Activated T-cell treated with anti-CD3 and anti-CD28 coated beads, Interleukin-2, amount 50 U/mL, for 48 hours (primary cell): ENCODE measurements at places on chromosomes 1 and 21.

- no peak for DNase-seq
Observed at GRCh38 chr1:74895411-74895810, 162.5 kb downstream of the TYW3 start.

GRCh38 chr1:228527596-228527995 lies 40.4 kb downstream of the RNF187 start:
- no peak for DNase-seq

GRCh38 chr1:37701051-37701450 lies 8.7 kb downstream of the CDCA8 start:
- DNase-seq = no peak

- DNase-seq = no peak
Observed at GRCh38 chr1:154714638-154715037, 106.7 kb upstream of the ADAR start.

DNA sequence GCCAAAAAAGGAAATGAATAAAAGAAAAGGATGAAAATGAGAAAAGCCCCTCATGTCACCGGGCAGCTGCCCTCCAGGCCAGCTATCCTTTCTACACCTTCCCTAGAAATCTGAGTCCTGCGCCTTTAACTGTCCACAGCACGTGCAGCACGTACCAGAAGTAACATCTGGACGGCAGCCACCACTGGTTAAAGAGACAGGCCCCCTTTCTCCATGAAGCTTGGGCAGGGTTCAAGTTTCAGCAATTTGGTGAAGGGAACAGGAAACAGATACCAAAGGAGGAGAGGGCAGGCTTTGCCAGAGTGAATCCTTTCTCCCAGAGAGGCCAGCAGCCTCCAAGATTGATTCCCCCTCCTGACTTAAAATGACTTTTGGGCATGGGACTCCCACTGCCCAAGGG lies 3.6 kb upstream of the KIAA2013 start:
- no peak for DNase-seq

DNA sequence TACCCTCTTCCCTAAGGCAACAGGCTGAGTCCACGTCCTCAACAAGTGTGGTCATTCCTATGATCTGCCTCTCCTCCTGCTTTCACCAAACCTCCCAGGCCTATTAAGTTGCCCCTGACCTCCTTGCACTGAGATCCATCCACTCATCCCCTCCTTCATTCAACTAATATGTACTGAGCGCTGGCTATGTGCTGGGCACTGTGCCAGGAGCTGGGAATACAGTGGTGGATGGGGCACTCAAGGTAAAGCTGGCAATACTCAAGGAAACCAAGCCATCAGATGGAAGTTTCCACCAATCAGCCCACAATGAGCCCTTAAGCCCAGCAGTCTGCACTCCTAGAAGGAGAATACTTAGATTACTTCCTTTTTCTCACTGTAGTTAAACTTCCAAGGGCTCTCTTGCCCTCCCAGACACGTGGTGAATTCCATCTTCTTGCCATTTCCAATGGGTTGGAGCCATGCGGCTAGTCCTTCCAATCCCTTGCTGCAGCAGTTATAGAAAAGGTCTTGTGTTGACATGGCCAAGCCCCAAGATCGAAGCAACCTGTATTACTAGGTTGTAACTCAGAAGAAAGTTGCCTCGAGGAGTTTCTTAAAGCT lies 279.9 kb upstream of the RUNX1 start:
- no peak for DNase-seq

DNA sequence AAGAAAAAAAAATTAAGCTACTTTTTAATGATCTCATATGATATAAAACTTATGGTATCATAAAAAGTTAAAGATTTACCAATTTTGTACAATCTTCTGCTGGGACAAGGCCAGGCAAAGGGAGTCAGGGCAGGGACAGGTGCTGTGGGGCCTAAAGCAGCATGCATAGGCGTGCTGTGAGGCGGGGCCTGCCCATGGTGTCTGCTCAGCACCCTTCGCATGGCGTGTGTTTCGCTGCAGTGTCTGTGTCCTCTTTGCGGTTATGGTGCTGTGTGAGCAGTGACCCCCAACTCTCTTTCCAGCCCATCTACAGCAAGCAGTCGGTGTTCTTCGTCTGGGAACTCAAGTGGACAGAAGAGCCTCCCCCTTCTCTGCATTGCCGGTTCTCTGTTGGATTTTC lies 13.4 kb upstream of the PWP2 start:
- no peak for DNase-seq

DNA sequence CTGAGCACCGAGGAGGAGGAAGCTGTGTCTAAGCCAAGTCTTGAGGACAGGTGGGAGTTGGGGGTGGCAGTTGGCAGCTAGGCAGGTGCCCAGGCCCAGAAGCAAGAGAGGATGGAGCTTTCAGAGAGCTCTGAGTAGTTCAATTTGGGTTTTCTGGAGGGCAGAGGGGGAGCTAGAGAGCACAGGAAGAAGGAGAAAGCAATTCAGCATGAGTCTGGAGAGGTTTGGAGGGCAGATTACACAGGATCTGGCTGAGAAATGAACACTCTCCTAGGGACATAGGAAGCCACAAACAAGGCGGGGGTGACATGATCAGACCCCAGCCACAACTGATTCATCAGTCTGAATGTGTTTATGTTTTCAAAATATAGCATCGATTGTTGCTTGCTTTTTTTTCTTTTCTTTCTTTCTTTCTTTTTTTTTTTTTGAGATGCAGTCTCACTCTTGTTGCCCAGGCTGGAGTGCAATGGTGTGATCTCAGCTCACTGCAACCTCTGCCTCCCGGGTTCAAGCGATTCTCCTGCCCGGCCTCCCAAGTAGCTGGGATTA lies 23.8 kb downstream of the PTPRF start:
- DNase-seq = peak; percentile 44

GRCh38 chr1:232776526-232777106 lies 28.6 kb upstream of the MAP10 start:
- DNase-seq = no peak

DNA sequence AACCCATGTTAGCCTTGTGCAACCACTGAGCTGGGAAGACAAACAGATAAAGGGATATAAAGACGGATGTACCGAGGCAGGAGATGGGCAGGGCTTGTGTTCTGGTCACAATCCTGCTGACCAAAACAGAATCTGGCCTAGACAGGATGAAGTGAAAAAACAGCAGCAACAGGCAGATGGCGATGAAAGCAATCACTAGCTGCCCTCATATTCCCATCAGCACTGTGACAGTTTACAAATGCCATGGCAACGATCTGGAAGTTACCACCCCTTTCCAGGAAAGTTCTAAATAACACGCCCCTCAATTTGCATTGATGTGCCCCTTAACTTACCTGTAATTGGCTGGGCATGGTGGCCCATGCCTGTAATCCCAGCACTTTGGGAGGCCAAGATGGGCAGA lies 40.6 kb upstream of the CD46 start:
- no peak for DNase-seq

GRCh38 chr1:80656641-80657040 lies 1144.1 kb upstream of the ADGRL2 start:
- no peak for DNase-seq

GRCh38 chr21:17441370-17441769 lies 71.5 kb upstream of the CXADR start:
- DNase-seq = no peak

- no peak for DNase-seq
Observed at GRCh38 chr21:32065654-32066053, 192.8 kb downstream of the HUNK start.

DNA sequence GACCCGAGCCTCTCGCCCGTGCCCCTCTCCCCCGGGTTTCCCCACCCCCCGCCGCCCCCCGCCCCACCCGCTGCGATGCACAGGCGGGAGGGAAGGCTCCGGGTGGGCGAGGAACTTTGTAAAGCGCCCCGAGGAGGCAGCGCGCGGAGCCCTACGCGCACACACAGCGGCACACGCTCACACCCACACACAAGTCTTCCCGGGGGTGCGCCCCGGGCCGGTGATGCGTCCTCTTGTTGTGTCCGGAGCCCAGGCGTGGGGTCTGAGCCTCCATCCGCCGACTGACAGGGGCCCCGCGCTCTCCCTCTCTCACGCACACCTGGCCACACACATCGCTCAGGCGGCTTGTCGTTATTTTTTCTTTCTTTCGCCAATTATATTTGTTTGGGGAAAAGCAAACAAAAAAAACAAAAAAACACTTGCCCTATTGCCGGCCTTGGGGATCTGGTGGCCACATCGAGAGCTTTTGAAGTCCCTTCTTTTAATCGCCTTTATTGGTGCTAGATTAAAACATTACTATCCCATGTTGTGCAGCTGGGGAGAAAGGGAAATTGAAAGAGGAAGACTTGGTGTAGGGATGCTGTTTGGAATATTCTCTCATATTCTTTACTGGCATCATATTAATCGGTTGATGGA lies 770 bp downstream of the NTNG1 start:
- DNase-seq = peak; percentile 43

DNA sequence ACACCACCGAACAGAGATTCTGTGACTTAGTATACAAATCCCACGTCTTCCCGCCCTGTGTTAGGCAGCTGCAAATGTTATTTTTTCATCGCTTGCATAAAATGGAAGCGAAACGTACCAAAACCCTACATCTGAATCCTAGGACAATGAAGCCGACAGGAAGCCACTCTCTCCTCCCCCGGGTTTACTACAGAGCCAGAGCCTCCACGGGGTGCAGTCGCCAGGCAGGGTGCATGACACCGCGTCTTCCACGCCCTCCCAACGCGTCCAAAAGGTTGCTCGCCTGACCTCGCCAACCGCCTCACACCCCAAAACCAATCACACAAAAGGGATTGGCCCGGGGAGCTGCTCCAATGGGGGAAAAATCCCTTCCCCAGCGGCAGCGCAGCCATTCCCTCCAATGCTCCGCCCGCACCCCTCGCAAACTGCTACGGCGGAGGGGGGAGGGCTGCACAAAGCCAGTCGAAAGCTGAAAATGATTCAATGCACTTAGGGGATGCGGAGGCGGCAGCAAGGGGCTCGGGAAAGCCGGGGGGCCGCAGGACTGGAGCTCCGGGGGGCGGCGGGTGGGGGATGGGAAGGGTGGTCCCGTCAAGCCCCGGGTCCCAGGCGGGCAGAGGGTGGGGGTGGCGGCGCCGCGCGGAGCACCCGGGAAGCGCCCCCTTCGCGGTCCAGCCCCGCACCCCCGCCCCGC lies 701 bp downstream of the CEP170 start:
- DNase-seq = peak; percentile 82

DNA sequence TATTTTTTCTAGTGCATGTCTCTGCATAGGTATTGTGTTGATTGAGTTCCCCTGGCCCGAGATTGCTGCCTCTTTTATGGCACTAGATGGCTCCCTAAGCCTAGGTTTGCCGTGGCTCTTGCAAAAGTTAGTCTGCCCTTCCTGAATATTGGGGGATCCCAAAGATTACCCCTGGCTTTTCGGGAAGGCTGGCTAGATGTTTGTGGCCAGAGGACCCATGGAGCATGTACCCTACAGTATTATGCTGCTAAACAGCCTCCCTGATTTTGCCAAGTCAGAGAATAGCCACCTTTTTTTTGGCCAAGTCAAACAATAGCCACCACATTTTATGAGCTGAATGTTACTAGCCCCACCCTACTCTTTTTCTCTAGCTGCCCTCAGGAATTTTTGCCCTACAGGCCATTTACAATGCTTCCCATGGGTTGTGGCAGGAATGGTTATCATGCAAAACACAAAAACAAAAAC lies 343.2 kb downstream of the OLFM3 start:
- DNase-seq = no peak

GRCh38 chr1:184075055-184076029 lies 23.8 kb downstream of the TSEN15 start:
- DNase-seq = no peak

DNA sequence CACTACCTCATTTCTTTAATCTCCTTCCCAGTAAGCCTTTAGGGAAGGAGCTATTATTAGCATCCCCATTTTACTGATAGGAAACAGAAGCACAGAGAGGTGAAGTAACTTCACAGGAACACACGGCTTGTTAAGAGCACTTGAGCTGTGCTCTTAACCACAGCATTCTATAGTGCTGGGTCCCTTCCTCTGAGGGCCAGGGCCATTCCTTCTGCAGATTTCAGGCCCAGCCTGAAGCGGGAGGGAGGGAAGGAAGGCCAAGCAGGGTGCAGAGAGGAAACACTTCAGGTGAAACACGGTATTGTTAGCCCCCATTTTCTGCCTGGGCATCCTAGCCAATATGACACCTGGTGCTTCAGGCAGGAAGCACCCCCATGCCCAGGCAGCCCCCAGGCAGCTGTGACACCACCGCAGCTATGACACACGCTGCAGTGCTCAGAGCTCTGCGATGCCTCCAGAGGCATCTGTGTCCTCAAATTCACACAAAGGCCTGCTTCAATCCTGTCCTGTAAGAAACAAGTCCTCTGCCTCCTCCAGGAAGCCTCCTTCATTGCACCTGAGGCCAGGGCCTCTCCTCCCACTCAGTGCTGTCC lies 4.5 kb upstream of the EXTL1 start:
- DNase-seq = no peak

DNA sequence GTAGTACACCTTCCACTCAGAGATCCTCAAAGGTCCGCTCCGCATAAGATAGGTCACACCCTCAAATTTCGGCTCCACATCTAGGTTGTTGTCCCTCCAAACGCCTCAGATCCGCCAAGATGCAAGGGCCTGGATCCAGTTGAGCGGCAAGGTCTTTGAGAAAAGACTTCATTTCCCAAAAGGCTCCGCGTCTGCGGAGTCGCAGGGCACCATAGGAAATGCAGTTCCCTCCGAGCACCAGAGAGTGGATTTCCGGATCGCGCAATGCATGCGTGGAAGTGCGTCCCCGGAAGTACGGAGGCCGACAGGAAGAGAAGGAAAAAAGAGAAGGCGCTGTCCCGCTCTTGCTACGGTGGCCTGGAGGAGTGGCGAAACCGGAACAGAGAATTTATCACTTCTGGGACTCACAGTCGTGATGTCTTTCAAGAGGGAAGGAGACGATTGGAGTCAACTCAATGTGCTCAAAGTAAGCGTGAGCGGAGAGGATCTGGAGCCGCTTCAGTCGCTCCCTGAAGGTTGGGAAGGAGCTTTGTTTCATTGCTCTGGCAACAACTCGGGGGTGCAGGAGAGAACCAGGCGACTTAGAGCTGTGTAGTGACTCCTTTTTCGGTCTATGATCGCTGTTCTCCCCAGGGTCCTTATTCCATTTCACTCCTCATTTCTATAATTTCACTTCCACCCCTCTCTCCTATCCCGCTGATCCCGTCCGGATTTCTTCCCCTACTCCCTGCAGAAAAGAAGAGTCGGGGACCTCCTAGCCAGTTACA lies at the start of the genes LYSMD1 and SCNM1:
Gene LYSMD1 (minus strand): TSS at position 165 of the 767 bp plus-strand sequence. CDS start 644 bp downstream, outside the sequence.
Gene SCNM1 (plus strand): TSS at position 407 of the 767 bp plus-strand sequence. CDS start 9 bp downstream, at position 416.
- DNase-seq = peak; percentile 96

DNA sequence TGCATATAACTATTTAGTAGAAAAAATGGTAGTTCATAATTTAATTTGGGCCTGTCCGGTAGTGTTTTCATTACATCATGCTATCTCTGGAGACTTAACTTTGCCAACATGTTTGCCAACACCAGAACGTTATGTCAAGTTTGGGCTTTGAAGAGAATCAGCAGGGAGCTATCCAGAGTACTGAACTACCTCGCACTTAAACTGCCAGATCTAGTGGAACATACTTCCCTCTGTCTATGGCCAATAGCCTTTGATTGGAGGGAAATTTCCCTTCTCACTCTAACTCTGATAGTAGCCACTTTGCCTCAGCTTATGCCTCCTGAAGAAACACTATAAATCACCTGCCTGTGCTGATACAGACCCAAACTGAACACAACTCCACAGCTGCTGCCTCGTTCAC lies 10.0 kb downstream of the LRRC53 start:
- no peak for DNase-seq

DNA sequence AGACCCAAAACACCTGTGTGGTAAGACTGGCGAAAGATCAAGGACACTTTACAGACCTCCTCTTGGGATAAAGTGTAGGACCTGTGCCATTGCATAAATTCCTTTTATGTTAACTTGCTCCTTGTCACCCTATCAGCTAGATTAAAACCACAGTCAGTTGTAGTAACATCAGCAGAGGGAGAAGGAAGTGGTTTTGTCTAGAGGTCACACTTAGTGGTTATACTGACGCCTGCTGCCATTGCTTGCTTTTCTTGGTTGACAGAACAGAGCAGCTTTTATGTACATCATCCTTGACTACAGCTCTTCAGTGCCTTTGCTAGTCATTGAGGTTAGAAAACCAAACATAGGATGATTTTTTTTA lies 101.4 kb downstream of the PBX1 start:
- DNase-seq = no peak
